ENCODE measurements at places on chromosomes 4 and X.

GRCh38 chr4:127219232-127219631 is 413.5 kb upstream of the INTU start:
- no peak for DNase-seq

DNA sequence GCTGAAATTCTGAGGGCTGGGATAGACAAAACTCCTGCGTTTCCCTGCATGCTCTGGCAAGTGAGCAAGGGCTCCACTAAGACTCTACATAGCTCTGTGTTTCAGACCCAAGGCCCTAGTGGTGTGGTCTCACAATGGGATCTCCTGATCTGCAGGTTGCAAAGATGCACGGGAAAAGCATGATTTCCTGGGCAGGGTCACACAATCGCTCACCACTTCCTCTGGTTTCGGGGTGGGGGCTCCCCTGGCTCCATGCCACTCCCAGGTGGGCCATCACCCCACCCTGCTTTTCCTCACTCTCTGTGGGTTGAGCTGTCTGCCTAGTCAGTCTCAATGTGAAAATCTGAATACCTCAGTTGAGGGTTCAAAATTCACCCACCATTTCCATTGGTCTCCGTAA is 111.5 kb downstream of the KLF8 start:
- DNase-seq: no peak

DNA sequence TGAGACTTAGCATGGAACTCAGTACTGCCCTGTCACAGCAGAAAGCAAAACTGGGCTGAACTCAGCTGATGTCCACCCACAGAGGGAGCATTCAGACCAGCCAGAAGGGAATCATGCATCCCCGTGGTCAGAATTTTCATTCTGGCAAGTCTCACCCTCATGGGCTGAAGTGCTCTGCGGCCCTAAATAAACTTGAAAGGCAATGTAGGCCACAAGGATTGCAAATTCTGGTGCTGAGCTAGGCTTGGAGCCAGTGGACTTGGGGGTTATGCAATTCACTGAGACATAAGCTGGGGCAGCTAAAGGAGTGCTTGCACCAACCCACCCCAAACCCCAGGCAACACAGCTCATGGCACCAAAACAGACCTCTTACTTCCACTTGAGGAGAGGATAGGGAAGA is 494.1 kb downstream of the GABRG1 start:
- no peak for DNase-seq

DNA sequence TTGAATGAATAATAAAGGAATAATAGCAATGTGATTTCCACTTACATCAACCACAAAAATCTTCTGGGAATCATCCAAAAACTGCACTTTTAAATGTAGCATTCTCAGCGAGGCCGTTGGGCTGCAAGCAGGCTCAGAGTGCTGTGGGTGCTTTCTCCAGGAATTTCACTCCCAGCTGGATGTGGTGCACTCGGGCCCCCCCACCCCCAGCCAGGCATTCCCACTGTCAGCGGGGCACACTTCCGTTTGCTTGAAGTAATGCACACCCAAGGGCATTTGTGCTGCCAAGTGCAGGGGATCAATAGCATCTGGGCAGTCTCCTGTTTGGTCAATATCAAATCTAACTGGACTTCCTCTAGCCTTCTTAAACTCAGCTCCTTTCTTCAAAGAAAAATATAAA is at the start of gene FRMD7:
FRMD7 (minus strand) TSS at position 278 of the 400 bp plus-strand sequence; CDS start at position 102, 176 bp downstream.
- DNase-seq: no peak

GRCh38 chr4:78735697-78736096 is 40.5 kb upstream of the BMP2K start:
- no peak for DNase-seq

- DNase-seq: no peak
Observed at GRCh38 chr4:81378386-81378785, 93.3 kb downstream of the RASGEF1B start.

GRCh38 chr4:5137226-5137625 is 85.9 kb downstream of the STK32B start:
- no peak for DNase-seq

- DNase-seq: no peak
Observed at GRCh38 chr4:23333946-23334878, 555.6 kb downstream of the PPARGC1A start.

DNA sequence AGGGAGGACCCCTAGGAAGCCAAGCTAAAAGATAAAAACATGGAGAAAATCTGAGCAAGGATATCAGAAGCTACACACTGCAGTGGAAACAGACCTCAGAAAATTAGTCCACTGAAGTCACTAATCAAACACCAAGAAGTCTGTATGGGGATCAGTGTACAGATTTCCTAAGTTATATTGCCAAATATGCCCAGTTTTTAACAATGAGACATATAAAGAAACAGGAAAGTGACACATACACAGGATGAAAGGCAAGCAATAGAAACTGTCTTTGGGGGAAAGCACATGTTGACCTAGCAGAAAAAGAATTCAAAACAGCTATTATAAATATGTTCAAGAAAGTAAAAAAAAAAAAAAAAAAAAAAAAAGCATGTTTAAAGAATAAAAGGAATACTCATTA is 153.7 kb downstream of the PPP4R3C start:
- no peak for DNase-seq

DNA sequence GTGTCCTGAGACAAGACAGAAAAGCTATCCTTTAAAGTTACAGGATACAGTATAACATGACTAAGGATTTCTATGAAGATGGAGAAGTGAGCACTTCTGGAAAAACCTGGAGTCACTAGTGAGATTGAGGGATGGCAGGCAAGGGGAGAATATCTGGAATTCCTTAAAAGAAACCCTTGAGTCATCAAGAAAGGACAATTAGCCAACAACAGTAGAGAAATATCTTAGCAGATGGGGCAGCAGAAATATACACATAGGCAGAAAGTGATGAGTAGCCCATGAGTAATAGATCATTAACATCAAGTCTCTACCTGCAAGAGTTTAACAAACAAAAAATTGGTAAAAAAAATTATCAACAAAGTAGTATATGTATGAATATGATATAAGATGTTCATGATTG is 858.8 kb upstream of the FRG1 start:
- no peak for DNase-seq

DNA sequence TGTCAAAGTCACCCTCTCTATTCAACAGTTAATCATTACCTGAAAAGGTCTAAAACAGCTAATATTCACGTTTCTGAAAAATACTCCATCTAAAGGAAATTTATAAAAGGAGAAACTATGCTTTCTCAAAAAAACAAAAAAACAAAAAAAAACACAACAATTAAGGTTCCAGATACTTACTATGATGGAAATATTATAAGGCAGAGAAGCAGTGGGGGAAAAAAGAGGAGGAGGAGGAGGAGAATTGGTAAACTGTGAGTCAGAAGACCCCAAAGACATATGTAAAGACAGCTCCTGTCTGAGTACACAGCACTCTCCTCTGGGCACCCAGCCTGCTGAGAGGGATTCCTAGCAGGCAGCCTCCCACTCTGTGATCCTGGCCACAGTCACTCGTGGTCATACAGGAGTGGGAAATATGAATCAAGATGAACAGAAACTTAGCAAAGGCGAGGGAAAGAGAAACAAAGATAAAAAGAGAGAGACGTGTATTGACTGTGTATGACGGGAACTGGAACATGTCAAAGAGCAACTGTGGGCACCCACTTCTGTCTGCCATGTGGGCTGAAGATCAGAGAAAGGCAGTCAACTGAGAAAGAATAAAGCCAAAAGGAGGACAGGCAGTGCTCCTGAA is 12.5 kb downstream of the KLHL15 start:
- no peak for DNase-seq

- no peak for DNase-seq
Observed at GRCh38 chr4:153112041-153112441, 92.2 kb upstream of the TRIM2 start.

- no peak for DNase-seq
Observed at GRCh38 chrX:11290416-11291102, 2.7 kb upstream of the AMELX start.

- DNase-seq: no peak
Observed at GRCh38 chrX:111465669-111466068, 45.8 kb upstream of the SERTM2 start.
